ENCODE measurements at places on chromosomes 3 and 15.

DNA sequence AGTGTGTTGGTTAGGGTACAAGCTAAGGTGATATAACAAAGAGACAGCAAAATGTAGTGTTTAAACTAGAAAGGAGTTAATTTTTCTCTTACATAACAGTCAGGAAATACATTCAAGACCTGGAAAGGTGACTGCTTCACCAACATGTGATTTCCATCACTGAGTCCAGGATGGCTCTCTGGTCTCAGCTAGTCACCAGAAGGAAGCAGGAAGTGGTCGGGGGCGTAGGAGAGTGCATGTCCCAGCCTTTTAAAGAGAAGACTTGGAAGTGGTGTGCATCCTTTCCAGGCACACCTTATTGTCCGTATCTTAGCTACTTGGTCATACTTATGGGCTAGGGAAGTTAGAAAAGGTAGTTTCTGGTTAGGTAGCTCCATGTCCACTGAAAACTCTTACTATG, 11.1 kb upstream of the UBE2Q2 start:
- no peak for DNase-seq

GRCh38 chr3:128232376-128233178, 79.3 kb downstream of the EEFSEC start:
- no peak for DNase-seq

GRCh38 chr3:47260605-47261004, 22.0 kb downstream of the KIF9 start:
- DNase-seq: no peak

GRCh38 chr3:55645422-55645821, 158.3 kb upstream of the WNT5A start:
- no peak for DNase-seq

DNA sequence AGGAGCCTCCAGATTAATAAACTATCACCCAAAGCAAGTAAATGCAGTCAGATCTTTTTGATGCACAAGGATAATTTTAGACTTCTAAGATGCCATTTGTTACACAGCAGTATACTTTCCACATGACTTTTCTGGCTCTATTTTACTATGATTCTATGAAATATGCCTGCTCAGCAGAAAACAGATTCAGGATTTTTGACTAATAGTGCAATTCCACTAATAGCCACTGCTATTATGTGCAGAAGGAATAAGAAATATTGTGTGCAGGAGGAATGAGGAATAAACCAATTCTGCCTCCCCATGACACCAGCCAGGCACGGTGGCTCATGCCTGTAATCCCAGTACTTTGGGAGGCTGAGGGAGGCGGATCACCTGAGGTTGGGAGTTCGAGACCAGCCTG, 11.5 kb upstream of the SPPL2A start:
- DNase-seq: no peak

DNA sequence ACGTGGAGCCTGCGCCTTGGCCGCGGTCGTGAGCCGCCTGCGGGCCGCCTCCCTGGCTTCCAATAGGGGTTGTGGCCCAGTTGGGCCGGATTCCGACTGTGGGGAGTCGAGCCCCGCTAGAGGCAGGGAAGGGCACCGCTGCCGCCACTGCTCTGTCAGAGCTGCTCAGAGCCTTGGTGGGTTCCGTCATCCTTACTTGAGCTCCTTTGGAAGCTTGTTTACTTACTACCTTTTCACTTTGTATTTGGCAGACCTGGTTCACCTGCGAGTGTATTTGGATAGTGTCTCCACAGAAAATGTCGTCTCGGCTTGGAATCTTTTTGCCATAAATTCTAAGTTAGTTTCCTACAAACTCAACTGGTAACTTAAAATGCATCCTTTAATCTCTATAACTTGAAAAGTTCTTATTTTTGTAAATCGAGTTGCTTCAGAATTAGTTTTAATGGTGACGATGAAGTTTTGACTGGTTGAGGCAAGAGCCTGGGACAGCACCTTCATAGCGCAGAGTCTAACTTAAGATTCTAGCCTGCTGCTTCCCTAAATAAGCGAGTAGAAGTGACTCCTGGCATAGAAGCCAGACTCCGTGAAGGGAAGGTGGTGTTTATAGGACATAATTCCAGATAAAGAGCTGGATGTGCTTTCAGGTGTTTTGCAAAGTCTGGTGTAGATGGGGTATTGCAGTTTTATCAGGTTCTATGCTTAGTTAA, 800 bp downstream of the DAG1 start:
- DNase-seq: peak; percentile 32

DNA sequence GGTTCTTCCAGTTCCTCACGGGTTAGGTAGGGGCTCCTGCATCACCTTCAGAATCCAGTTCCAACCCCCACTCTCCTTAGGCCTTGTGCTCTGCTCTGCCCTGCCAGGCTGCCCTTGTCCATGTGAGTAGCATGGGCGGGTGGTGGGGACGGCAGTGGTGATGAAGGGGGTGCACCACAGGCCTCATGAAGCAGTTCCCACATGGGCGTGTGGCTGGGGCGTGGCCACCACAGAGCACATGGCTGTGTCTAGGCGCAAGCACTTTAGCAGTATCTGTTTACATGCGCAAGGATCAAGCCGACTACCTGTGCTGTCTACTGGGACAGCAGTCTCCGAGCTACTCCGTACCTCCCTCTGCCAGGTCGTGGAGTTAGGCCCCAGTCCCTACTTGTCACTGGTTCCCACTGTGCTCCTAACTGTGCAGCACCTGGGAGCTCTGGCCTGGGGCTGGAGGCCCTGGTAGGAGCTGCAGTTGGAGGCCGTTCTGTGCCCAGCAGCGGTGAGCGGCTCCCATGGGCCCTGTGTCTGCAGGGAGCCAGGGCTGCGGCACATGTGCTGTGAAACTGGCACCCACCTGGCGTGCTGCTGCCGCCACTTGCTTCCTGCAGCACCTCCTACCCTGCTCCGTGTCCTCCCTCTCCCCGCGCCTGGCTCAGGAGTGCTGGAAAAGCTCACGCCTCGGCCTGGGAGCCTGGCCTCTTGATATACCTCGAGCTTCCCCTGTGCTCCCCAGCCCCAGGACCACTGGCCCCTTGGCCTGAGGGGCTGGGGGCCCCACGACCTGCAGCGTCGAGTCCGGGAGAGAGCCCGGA, 53.5 kb downstream of the PLXNA1 start:
- no peak for DNase-seq

GRCh38 chr3:126370606-126371005, 13.4 kb upstream of the KLF15 start:
- no peak for DNase-seq

DNA sequence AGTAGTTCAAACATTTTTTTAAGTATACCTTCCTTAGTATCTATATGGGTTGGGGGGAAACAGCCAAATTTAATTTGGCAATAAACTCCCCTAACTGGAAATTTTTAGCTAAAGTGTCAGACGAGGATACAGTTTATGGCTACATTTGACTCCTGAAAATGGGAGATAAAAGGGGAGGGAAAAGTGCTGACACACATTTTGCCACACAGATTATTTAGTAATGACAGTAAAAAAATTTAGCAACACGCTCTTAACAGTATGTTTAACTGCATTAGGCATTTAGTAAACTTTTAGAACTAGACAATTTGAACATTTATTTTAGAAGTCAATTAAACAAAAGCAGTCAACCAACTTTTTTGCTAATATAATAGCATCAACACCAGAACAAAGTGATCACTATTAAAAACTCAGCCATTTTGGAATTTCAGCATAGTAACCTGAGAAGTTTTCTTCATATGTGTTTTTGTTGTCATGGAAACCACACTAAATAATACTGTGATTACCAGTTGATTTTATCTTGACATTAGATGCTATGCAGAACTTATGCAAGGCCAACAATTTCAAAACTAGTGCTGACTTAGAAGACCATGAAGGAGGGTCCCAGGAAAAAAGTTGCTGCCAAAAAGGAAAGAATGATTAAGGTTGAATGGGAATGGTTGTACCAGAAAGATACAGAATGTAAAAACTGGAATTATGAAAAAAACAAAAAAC, 47.0 kb upstream of the TFG start:
- DNase-seq: no peak

- DNase-seq: no peak
These were observed 26.3 kb upstream of the EDEM1 start for GRCh38 chr3:5160940-5161858.

DNA sequence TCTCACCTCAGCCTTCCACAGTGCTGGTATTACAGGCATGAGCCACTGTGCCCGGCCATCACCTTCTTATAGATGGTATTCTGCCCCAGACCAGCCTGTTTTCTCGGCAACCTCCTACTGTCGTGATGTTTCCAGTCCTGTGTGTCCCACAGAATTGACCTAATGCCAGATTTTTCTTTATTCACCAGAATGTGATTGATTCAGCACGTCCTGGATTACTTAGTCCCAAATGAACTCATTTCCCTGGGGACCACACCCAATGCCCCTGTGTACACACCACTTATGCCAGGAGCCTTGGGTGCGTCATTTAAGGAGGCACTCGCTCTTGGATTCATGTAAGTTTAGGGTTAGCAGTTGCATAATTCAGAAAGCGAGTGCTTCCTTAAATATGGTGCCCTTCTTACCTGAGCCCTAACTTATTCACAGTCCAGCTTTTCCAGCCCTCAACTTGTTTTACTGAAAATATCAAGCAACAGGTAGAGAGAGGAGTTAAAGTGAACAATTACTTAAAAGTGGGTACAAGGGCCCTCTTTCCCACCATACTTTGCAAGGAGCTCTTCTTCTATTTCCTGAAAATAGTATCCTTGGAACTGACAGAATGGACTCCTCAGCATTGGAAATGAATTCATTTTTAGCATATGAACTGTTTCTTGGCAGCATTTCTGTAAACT, 64.6 kb upstream of the UBE2E1 start:
- DNase-seq: no peak

GRCh38 chr15:33737687-33738601, 230.4 kb upstream of the CHRM5 start:
- DNase-seq: peak; percentile 58

DNA sequence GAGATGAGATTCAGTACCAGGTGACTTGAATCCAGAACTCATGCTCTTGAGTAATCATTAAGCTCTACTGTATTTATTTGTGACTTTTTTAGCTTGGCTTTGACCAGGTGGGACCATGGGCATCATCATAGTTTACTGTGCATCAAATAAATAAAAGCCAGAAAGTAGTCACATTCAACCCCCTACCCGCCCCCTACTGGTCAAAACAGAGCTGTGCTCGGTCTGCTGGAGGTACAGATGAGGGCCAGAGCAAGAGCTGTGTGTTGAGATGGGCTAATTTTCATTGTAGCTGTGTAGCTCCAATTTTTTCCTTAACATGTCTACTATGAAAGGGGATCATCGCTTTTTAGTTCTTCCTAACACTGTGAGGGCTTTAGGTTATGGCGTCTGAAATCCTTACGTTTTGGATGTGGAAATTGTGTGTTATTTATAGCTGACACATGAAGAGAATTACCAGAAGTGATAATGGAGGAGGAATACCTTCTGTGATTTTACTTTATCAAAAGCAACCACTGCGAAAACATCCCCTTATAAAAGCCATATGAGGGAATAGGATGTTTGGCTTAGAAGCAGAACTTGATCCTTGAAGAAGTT, 375.1 kb downstream of the PTPRG start:
- peak; percentile 57 for DNase-seq

- no peak for DNase-seq
These were observed 120.8 kb downstream of the UNC13C start for GRCh38 chr15:54099010-54099409.

DNA sequence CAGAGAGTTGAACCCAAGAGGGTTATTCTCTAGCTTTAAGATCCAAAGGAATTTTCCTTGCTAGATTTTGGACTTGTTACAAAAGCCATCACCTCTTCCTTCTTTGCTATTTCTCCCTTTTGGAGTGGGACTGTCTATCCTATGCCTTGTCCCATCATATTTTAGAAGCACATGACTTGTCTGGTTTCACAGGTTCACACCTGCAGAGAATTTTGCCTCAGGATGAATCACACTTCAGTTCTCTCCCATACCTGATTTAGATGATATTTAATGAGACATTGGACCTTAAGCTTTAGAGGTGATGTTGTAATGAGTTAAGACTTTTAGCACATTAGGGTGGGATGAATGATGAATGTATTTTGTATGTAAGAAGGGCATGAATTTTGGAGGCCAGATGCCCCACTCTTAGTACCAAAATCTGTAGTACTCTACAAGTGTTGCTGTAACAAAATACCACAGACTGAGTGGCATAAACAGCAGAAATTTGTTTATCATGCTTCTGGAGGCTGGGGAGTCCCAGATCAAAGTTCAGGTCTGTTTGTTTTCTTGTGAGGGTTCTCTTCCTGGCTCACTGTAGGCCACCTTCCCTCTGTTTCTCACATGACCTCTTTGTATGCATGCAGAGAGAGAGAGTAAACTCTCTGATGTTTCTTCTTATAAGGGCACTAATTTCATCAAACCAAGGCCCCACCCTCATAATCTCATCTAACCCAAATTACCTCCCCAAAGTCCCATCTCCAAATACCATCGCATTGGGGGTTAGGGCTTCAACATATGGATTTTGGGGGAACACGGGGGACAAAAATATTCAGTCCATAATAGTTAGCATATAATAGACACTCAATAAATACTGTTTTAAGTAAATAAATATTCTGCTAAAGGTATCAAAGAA, 10.0 kb downstream of the LNP1 start:
- DNase-seq: no peak

DNA sequence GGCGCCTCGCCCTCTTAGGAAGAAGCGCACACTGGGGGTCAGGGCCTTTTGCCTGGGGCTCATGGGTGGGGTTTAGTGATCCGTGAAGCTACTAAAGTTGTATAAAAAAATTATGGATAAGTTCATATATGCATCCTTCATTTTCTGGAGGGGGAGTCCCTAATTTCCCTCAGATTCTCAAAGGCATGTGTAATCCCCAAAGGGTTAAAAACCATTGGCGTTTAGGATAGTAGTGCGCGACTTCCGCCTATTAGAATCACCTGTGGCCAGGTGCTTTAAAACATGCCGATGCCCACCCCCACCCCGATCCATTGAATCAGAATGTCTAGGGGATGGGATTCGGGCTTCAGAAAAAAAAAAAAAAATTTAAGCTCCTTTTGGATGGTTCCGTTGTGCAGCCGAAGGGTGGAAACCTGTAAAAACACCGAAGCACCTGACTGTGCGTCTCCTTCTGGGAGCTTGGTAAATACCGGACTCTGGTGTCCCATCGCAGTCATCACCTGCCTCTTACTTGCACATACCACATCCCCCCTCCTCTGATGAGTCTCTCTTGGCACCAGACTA, 570 bp downstream of the APH1B start:
- DNase-seq: peak; percentile 11

- DNase-seq: peak; percentile 37
These were observed 113.2 kb downstream of the TCF12 start for GRCh38 chr15:57031605-57032004.

DNA sequence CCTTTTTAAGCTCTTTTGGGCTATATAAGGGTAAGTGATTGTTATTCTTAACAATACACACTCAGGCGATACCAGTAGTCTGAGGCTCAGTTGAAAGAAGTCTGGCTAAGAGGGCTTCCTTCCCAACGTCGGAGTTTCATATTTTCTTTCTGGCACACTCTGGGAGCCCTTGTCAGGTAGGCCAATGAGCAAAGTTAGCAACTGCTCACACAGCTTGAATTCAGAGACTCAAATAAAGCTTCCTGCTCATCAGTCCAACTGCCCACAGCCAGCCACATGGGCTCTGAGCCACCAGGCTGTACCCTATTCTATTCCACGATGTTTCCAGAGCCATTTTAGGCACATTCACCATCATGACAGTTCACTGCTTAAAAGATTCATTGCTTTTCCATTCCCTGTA, 155.1 kb upstream of the TBL1XR1 start:
- DNase-seq: no peak

All from KBM-7 (cell line).